ENCODE measurements at places on chromosomes 12 and 14.

GRCh38 chr12:68835333-68835908, 27.4 kb downstream of the MDM2 start:
- DNase-seq = no peak

DNA sequence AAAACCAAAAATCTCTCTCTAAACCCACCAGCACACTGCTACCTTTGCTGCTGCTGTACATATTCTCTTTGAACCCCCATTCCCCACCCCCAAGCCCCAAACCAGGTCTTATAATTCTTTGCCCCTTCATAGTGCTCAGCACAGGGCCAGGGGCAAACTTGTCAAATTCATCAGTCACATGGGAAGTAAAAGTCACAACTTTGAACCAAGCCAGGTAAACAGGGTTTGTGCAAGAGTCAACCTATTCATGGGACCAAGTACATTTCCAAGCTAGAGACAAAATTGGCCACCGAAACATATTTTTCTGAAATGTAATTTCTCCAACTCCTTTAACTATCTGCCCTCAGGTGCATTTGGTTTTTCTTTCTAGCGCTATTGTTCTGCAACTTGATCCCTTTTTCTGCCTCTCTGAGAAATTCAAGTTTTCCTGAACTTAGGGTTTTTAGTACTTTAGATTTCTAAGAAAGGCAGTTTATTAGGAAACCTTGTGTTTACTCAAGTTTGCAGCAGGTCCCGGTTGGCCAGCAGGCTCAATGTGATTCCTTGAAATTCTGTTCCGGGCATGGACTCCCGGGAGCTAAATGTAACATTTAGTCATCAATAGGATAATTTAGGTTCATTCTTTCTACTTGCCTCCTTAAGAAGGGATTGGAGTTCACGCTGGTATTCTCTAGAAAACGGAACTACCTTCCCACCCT, 230.5 kb downstream of the EFCAB11 start:
- no peak for DNase-seq

DNA sequence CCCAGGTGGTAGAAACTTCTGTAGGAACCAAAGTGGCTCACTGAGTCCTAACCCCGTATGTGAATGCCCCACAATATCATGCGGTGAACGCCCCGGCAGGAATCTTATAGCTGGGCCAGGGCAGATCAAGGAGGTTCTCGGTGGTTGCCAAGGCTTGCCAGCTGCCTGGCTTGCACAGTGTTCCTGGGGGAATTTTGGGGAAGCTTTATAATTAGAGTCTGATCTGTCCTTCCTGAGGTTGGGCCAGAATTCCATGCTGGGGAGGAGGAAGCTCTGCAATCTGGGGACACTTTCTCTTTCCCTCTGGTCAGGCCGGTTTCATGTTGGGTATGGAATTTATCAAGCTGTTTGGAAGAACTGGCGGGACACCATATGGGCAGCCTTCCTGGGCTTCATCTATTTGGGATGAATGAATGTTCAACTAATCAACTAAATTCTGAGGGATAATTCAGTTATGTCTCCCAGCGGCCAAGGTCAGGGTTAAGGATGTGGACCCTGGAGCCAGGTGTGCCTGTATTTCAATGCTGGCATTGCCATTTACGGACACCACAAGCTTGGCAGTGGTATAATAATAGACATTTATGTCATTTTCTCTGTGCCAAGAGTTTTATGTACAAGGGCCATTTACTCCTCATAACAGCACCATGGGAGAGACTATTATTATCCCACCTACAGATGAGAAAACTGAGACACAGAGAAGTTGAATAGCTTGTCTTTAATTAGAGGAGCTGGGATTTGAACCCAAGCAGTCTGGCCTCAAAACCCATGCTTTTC, 54.3 kb downstream of the SVOP start:
- no peak for DNase-seq

DNA sequence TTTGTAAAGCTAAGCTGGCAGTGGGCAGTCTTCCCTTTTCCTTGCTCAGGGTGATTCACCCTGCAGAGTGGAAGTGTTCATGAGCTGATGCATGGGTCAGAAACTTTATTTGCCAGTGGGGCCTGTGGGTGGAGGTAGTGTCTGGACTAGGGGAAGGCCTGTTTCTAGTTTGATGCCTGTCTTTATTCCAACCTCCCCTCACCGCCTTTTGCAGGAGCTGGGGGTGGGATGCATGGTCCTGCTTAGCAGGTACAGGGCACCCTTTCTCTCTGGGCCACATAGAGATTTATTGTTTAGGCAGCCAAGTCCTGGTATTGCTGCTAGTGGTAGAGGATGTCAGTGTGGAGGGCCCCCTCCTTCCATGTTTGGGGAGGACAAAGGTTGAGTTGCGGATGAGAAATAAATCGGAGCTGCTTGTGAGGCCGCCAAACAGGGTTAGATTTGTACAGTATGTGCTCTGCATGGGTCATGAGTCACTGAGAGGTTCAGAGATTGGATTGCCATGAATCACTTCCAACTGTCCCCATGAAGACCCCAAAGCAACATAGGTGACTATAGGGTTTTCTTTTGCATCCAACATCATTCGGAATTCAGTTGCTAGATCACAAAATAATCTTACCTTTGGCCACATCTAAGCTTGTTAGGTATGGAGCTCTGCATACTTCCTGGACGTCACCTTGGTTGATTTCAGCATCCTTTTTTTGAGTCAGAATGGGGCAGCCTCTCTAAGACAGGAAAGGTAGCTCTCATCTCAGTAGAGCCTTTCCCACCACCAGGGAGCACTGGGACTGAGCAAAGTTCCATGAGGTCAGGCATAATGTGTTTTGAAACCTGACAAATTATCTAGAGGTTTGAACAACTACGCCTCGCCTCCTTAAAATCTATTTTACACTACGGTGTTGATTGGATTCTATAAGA, 8.8 kb downstream of the SMOC1 start:
- DNase-seq = no peak

- DNase-seq = no peak
Observed at GRCh38 chr12:68381476-68382219, 49.5 kb upstream of the MDM1 start.

DNA sequence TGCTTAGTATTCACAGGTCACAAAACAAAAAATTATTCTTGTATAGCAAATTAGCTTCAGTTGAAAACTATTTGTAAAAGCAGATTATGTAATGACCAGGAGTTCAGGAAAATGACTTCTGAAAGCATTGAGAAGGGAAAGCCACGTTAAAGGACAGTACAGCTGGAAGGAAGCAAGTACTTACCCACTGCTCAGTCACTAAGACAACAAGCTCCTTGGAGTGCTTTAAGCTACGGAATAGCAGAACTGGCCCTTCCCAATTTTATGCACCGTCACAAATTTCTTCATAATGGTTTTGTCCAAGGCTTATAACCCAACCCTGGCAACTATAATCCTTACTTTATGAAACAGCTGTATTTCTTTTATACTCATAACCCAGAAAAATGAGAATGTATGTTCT, 13.0 kb upstream of the SNAPC1 start:
- DNase-seq = no peak

DNA sequence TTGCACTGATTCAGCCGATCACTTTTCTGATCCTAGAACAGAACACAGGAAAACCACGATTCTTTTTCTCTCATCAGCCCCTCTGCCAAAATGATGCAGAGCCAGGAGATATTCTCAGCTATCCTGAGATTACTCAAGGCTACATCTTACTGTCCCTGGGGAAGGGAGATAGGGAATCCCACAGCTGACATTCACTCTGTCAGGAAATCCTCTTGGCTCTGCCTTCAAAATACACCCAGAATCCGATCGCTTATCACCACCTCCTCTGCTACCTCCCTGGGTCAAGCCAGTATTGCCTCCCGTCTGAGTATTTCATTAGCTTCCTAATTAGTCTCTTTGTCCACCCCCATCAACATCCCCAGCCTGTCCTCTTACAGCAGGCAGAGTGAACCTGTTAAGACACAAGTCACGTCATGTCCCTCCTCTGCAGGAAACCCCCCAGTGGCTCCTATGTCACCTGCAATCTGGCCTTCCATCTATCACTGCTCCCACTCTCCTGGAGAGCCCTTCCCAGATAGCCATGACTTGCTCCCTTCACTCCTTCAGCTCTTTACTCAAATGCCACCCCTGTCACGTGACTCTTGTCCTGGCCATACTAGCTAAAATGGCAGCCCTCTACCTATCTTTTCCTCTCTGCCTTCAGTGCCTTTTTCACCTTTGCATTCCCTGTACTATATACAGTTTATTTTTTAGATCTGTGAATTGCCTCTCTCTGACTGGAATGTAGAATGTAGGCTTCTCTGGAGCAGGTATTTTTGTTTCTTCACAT, 70.3 kb downstream of the GALNT4 start:
- DNase-seq = no peak

GRCh38 chr12:109697270-109697553, 16.4 kb upstream of the FAM222A start:
- DNase-seq = no peak

DNA sequence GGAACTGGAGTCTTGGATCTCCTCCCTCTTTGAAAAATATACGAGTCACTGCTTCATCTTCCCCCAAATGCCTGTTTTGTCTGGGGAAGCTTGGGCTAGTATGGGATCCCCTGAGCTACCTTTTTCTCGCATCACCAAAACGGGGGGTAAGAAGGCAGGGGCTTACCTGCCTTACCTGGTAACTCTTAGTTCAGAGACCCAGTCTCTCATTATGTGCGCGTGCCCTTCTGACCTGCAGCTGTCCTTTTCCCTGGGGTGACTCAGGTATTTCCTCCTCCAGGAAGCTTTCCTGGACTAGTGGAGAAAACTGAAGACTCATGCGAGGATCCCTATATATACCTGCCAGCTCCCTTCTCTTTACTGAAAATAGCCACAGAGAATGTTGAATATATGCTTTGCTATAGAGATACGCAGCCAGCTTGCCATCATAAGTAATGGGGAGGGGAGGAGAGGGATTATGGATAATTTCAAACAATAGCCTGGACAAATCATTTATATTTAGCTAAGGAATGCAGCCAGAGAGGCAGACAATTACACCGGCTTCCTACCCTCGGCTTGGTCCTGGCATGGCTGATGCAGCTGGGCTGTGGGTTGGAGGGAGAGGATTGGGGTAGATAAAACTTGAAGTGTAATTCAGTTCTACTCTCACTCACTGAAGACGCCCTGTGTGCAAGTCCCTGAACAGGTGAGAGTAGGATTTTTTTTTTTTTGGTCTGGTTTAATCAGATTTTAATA, 1.1 kb downstream of the TSPAN9 start:
- no peak for DNase-seq

- no peak for DNase-seq
Observed at GRCh38 chr12:126204326-126204725, 1139.1 kb downstream of the AACS start.

- no peak for DNase-seq
Observed at GRCh38 chr14:96263347-96264199, 7.6 kb downstream of the BDKRB1 start.

DNA sequence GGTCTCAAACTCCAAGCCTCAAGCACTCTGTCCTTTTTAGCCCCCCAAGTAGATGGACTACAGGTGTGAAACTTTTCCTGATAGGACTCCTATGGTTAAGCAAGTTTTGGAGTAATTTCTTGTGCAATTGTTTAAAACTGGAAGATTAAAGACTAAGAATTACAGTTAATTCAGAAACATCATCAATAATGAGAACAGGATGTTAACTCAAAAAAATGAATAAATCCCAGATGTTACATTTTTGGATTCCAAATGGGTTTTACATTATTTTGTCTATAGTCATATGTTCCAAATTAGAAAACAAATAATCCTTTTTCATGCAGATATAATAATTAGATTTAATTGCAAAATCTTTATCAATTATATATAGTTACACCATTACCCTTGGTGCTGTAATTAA, 24.4 kb upstream of the KITLG start:
- no peak for DNase-seq

DNA sequence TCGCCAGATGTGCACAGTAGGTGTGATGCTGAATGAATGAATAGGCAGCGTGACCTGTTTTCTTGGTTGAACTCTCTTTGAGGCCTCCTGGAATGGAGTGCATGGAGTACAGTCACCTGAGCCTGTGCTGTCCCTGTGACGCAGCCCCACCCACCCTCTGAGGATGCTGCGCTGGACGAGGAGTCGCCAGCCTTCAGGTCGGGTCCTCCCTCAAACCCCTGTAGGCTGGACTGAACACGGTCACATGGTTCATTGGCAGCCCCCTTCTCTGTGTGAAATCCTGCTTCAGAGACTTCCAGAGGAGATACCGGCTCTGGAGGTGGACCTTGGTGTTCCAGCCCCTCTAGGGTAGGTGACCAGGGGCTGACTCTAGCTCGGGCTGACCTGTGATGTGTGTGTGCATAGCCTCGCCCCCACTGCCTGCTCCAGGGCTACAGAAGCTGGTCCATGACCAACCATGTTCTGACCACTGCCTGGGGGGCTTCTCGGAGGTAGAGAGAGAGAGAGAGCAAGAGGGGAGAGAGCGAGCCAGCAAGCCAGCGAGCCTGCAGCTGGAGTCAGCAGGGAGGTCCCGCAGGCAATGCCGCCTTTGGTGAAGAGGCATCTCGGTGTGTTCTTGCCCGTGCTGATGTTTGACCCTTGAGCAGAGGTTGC, 158.0 kb upstream of the RTL1 start:
- DNase-seq = no peak

- DNase-seq = no peak
Observed at GRCh38 chr12:63042646-63043045, 107.7 kb upstream of the PPM1H start.

- DNase-seq = no peak
Observed at GRCh38 chr14:36947362-36947761, 225.0 kb downstream of the SLC25A21 start.

GRCh38 chr12:67457136-67457535, 188.0 kb downstream of the CAND1 start:
- no peak for DNase-seq
